ENCODE measurements at places on chromosomes 1 and 21.

DNA sequence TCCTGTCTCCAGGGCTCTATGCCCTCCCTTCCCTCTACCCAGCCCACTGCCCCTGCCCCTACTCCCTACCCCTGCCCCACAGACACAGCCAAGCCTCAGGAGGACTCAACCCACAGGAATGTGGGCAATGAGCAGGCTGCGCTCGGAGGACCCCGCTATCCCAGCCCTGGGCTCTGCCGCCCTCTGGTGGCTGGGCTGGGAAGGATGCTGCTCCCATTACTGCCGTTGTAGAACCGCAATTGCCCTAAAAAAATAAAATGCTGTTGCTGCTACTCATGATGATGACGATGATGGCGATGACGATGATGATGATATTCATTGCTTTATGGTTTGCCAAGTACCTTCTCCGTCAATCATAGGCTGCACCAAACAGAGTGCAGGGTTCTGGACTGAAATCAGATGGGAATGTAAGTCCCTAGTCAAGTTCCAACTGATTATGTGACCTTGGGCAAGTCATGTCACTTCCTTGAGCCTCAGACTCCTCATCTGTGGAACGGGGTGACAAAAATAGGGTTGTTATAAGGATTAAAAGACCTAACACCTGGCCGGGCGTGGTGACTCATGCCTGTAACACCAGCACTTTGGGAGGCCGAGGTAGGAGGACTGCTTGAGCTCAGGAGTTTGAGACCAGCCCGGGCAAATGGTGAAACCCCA, 24.6 kb downstream of the ARHGEF19 start:
- DNase-seq, result peak; percentile 62

DNA sequence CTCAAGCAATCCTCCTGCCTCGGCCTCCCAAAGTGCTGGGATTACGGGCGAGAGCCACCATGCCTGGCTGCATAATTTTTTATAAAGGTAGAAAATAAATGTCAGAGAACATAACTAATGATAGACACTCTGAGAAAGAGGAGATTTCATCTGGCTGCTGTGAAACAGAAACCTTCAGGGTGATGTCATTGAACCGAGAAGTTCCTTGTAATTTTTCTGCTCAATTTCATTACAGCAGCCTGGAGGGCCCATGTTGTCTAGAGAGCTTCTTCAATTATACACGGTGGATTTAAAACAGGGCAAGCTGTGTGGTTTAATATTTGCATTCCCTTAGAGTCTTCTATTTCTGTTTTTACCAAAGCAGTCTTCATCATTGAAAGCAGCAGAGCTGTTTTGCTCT, 64.3 kb upstream of the MORC3 start:
- DNase-seq, result no peak

- DNase-seq, result no peak
These were observed 11.2 kb upstream of the LORICRIN start for GRCh38 chr1:153248176-153248879.

DNA sequence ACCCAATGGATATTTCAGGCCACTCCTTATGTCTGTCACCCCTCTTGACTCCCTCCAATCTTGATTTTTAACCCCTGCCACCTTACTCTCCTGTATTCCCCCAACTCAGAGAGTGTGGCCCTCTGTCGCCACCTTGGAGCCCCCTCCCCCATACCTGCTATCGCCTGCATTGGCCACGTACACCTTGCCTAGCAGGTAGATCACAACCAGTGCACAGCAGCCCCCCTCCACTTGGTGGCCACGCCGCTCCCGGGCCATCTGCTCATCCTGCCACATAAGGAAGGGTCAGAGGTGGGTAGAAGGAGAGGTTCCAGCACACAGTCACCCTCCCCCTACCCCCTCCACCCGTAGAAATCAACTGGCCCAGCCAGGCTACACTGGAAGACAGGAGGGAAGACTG, 2.9 kb downstream of the PPM1J start:
- DNase-seq, result no peak

DNA sequence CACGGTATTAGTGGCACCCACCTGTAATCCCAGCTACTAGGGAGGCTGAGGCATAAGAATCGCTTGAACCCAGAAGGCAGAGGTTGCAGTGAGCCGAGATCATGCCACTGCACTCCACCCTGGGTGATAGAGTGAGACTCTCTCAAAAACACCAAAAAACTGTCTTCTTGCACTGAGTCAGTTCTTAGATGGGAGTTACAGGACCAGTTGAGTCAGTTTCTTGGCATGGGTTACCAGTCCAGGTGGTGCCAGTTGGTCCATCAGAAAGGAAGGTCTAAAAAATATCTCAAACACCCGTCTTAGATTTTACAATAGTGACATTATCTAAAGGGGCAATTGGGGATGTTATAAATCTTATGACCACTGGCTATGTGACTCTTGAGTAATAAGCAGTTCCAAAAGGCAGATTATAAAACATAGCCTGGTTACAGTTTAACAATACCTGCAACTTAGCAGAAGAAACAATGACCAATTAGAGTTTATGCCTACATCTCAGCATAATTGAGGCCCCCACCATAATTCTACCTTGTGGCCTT, 206.9 kb upstream of the FGGY start:
- DNase-seq, result no peak

DNA sequence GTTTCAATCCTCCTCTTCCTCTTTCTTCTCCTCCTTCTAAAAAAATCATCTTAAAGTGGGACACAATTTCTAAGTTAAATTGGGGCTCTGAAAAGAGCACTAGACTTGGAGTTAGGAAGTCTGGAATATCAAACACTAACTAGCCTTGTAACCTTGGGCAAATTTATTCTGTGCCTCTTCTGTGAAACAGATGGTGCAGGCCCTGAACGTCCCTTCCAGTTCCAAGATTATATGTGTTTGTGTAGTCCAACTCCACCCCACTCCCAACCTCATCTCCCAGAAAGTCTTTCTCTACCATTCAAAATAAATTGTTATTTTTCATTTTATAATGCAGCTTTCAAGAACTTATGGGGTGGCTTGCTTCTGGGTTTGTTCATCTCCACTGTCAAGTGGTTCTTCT, 630.0 kb downstream of the LMO4 start:
- DNase-seq, result no peak

DNA sequence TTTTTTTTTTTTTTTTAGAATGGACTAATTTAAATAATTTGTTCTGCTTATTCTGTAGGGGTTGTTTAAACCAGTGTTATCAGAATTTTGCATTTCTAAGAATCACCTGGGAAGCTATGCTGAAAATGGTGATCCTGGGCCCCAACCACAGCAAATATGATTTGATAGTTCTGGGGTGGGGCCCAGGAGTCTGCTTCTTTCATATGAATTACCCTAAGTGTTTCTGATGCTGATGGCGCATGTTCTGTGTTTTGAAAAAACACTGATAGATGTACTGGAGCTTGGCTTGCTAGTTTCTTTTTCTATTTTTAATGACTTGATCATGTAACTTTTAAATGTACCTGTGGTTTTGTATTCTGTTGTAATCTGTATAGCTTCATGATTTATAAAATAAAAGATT, 89.3 kb downstream of the CDC14A start:
- DNase-seq, result no peak

DNA sequence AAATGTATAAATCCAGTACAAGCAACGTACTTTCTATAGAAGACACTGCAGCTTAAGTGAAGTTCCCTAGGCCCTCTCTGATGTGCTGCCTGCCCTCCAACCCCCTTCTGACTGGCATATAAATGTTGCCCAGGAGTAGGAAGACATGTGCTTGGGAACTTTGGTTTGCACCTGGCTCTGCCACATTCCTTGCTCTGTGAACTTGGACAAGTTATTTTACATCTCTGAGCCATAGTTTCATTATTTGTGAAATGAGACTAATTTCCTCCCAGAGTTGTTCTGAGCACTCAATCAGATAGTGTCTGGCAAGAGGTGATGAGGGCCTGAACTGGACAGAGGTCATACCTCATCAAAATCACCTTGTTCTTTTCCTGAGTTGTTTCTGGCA, 3.5 kb upstream of the PHC2 start:
- no peak for DNase-seq

GRCh38 chr21:45893740-45894449, 87.7 kb upstream of the COL6A1 start:
- no peak for DNase-seq

GRCh38 chr1:57616921-57617320, 193.1 kb upstream of the DAB1 start:
- no peak for DNase-seq

DNA sequence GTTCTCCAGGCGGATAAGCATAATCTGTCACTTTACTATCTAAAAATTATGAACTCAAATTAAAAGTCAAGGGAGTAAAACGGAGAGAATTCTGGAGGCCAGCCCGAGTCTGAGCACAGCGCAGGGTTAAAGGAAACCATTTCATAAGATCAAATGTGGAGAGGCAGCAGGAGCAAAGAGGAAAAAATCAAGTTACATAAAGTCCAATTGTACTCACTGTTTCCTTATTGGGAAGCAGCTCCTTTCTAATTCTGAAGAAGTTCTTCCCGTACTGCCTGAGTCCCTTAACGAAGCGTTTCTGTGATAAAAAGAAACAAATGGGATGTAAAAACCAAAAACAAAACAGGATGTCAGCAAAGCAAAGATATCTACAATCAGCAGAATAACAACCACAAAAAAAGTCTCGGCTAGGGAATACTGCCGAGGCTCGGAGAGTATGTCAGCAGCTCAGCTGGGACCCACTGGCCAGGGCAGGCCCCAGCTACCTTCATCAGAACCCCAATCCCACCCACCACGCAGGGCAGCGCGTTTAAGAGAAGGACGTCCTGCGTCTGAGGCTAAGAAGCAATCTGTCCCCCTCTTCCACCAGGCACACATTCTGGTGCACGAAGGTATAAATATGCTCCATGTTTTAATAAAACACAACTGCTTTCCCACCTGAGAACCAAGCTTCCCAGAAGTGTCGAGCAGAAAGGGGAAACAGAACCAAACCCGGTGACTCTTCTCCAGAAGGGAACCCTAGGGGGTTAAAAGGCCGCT, 104.8 kb downstream of the SLC45A1 start:
- no peak for DNase-seq

GRCh38 chr1:118294875-118295642, 110.0 kb upstream of the SPAG17 start:
- DNase-seq, result no peak

DNA sequence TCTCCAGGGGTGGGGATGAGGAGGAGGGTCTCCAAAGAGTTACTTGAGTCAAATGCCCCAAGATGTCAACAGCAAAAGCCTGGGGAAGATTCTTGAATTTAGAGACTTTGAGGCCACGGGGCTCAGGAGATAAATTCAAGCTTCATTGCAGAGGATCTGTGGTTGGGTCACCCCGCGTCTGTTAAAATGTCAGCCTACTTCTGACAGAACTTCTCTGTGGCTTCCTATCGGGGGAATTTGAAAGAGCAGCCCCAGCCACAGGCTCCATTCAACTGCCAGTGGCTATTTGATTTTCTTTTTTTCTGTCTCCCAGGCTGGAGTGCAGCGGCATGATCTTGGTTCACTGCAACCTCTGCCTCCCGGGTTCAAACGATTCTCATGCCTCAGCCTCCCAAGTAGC, 62.5 kb upstream of the EFHD2 start:
- no peak for DNase-seq

DNA sequence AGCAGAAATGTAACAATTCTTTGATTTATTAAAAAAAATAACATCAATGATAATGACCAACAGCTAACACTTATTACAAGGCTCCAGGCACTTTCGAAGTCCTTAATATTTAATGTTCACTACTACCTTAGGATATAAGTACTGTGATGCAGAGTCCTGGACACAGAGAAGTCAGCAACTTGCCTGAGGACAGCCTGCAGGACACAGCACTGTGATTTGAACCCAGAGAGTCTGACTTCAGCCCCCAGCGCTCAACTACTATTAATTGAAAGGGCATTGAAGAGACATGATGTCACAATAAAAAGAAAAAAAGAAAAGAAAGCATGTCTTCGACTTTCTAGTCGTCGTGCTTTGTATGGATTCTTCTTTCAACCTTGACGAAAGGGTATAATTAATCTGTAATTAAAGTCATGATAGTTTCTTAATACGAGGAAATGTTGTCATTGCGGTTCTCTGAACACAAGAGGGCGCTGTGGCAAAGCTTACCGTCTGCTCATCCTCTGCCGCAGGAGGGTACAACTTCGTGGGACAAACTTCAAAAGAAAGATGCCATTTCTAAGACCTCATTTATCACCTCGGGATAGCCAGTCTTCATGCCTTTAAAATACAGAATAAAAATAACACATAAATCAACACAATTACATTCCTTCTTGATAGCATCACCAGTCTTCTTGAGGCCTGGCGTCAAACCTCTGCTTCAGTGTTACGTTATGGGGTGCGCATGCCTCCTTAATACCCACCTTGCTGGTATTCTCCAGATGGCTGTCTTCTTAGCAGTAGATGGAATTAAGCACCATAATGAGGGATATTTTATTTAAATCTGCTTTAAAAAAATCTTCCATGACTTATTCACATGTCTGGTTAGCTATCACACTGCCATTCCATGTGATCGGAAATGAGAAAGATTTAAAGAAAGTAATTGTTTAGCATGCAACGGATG, 240.1 kb downstream of the DISC1 start:
- DNase-seq, result peak; percentile 29

DNA sequence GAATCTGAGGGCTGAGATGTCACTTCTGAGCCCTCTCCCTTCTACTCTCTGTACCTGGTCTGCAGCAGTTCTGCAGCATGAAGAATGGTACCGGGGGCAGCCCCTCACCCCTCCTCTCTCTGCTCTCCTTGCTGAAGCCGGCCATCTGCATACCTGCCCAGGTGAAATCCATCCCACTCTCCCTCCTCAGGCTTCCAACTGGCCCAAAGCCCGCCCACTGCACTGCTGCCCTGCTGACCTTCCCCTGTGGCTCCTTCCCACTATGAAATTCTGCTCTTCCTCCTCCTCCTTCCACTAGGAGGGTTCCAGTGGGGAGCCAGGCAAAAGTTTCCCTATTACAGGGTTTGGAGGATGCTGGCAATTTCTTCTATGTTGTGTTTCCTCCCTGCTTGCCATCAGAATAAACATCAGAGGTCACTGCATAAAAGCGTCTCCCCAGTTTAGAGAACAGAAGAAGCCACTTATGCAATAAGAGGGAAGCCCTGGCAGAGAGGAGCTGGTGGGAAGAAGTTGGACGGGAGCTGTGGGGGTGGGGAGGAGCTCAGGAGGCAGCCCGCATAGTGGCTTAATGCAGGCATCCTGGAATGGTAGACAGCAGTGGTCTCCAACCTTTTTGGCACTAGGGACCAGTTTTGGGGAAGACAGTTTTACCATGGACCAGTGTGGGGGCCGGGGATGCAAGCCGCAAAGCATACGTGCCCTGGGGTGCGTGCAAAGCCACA, 30.3 kb downstream of the TMCO4 start:
- DNase-seq, result no peak

GRCh38 chr21:45699966-45700365, 56.4 kb downstream of the PCBP3 start:
- no peak for DNase-seq

DNA sequence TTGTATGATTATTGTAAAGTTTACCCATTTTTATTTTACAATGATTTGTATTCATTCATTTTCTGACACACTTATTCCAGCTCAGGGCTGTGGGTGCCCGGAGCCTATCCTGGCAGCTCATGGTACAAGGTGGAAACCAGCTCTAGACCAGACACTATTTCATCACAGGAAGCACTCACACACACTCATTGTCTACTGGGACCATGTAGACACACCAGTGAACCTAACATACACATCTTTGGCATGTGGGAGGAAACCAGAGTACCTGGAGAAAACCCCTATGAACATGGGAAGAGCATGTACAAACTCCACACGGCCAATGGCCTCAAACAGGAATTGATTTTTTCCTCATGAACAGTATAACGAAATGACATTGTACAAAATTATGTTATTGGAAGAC, 2.4 kb downstream of the DTL start:
- no peak for DNase-seq

- DNase-seq, result no peak
These were observed 5.2 kb upstream of the KISS1 start for GRCh38 chr1:204201348-204202040.

- no peak for DNase-seq
These were observed 65.2 kb downstream of the FAAP20 start for GRCh38 chr1:2129256-2129943.

GRCh38 chr1:63797056-63797726, 23.4 kb downstream of the ROR1 start:
- DNase-seq, result no peak

Measured in stimulated activated CD4-positive, alpha-beta T cell treated with anti-CD3 and anti-CD28 coated beads, Interleukin-12 subunit alpha, Interleukin-12 subunit beta, amount 100 ng/mL, for 48 hours (primary cell).